ENCODE measurements at places on chromosomes 7 and 10.

GRCh38 chr7:129073738-129074137 is 18.8 kb upstream of the TNPO3 start:
- DNase-seq: no peak

GRCh38 chr7:96921231-96921630 is 84.1 kb upstream of the DLX6 start:
- no peak for DNase-seq

DNA sequence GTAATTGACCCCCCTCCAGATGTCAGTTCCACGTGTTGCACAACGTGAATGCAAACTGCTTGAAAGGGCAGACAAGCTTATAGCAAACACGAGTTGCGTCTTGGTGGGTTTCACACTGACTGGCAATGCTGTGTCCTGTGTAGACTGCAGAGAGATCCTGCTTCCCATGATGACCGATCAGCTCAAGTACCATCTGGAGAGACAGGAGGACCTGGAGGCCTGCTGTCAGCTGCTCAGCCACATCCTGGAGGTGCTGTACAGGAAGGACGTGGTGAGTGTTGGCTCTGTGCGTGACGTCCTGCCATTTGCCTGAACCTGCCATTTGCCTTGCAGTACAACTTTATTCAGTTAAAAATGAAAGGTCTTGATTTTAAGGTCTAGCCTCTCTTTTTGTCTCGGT is 71.1 kb downstream of the INSYN2A start:
- DNase-seq: no peak

DNA sequence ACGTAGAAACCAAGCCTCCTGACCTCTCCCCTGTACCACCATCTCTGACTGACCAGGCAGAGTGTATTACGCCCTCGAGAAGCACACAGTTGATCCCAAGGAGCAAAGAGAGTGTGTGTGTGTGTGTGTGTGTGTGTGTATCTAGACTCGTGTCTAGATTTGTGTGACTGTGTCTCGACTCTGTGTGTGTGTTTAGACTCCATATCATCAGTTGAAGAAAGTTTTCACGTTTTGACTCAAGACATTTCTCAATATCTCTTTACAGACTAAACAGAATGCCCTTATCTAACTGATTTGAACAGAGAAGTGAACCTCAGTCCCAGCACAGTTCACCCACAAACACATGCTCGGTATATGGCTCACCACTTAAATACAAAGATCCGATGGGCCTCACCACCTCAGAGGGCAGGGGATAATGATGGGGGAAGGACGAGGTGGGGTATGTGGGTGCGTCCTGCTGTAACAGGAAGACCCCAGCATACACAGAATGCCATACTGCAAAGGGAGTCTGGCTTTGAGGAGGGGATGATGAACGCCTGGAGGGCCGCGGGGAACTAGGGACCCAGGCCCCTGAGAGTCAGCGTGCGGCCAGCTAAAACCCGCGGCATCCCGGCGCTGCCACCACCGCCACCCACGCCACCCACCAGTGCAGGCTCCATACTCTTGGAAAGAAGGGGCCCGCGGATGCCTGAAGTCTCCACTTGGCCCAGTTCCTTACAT is 780 bp downstream of the ALDH18A1 start:
- DNase-seq: no peak

GRCh38 chr7:134890246-134891240 is 95.8 kb upstream of the AGBL3 start:
- DNase-seq: no peak

- DNase-seq: no peak
These were observed 8.6 kb upstream of the CALML3 start for GRCh38 chr10:5515948-5516761.

GRCh38 chr10:109929501-109930219 is 6.3 kb upstream of the XPNPEP1 start:
- DNase-seq: no peak
